ENCODE measurements at places on chromosomes 12 and 14. TPM values are rescaled to one million over a fixed set of nuclear protein-coding genes. Genes with fewer than 3 reads are reported as not detected.

The OTX2 gene
- not detected for total RNA-seq

GRCh38 chr12:120013659-120014380 is 24.8 kb downstream of the BICDL1 start:
- peak; percentile 47 for DNase-seq

- DNase-seq, result peak; percentile 88
Observed at GRCh38 chr12:110698171-110698902, 9.4 kb upstream of the HVCN1 start.

DNA sequence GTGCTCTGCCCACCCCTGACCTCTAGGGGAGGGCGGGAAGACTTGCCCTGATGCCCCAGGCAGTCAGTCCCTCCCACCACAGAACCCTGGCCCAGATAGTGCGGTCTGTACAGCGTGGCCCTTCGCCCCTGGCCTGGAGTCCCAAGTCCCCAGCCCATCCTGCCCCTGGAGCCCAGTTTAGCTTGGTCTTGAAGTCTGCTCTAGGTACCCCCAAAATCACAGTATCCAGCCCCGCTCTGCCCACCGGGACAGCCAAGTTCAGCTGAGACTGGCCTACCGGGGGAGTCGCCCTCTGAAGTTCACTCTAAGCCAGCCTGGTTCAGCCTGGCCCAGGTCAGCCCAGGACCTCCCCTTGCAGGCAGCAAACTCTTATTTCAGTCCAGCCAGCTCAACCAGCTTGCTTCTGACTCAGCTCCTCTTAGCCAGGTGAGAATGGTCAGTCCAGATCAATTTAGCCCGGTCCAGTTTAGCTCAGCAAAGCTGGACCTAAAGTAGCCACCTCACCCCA is 75.9 kb downstream of the TMEM121 start:
- no peak for DNase-seq

DNA sequence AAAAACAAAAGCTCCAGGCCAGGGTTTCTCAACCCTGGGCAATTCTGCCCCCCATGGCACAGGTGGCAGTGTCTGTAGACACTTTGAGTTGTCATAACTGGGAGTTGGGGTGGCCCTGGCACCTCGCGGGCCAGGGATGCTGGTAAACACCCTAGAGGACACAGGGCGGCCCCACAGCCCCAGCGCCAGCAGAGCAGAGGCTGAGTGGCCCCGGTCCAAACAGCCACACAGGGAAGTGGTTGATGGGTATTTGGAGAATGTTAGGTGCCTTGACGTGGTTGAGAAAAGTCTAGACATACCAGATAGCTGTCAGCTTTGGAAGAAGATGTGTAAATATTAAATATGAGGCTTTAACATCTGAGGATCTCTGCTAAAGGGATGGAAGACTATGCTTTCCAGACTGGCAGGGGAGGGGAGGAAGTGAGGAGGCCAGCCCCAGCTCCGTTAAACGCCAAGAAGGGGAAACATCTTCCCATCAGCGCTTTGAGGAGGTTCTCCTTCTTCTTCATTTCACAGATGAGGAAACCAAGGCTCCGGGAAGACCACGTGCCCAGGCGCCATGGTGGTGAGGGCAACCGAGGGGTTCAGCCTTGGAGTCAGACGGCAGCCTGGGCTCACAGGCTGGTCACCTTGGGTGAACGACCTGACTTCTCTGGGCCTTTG is 103.7 kb downstream of the SCARB1 start:
- DNase-seq, result no peak

DNA sequence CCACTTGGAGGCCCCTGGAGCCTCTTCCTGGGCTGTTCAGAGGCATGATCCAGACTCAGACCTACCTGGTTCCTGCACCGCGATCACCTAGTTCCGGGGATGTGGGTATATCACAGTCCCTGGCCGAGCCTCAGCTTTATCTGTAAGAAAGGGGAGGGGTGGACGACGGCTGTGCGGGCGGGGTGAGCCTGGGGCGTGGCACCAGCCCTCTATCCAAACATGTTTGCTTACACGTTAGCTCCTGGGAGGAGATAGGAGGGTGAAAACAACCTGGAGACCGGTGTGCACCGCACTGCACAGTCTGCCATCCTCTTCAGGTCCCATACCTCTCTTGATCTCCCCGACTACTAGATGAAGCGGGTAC is 1.2 kb downstream of the ANKRD9 start:
- peak; percentile 27 for DNase-seq

DNA sequence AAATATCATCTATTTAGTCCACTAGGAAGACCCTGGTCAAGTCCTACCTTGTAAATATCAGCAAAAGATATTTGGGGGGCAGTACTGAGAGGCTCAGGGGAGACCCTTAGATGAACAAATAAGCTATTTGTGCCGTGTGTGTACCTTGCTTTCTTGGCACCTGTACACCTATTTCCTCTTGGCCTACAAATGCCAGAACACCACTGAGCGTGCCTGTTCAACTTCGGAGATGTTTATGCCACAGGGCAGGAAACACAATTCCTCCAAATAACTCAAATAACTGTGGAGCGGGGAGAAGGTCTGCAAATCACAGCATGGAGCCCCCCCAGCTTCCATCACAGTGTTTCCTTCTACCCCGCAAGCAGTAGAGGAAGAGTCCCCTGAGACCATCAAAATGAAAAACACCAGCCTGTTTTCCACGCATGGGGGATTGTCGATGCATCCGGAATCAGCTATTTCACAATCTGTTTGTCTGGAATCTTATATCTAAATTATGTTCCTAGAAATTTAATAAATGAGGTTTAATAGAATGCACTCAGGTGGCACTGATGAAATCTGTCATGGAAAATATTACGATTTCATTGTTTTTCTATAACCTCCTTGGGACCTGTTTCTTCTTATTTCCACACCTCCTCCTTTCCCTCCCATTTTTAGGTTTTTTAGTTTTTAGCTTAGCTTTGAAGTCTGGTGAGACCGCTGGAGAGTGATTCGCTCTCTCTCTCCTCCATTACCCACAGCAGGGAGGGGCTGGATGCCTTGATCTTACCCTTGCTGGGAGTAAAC is 254.0 kb upstream of the SRRM4 start:
- no peak for DNase-seq

GRCh38 chr14:102231476-102232347 is 73.3 kb downstream of the MOK start:
- no peak for DNase-seq

- DNase-seq, result peak; percentile 36
Observed at GRCh38 chr12:82527165-82527780, 159.4 kb upstream of the TMTC2 start.

GRCh38 chr12:80188576-80188975 is 89.2 kb downstream of the OTOGL start:
- DNase-seq, result no peak

DNA sequence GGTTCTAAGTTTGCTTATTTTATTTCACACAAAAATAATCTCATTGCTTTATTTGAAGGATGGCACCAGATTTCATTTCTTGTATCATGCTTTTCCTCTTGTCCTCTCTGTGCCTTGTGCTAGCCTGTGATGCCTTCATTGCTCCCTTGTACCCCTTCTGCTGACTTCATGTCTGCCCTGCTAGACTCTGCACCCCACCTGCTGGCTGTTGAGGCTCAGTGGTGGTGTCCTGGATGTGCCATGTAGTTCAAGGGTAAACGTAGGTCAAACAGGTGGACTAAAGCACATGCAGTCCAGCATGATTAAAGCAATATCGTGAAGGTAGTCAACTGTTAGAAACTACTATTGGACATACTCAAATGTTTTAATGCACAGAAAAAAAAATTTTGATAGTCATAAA is 21.6 kb downstream of the MRPS35 start:
- DNase-seq, result peak; percentile 3

DNA sequence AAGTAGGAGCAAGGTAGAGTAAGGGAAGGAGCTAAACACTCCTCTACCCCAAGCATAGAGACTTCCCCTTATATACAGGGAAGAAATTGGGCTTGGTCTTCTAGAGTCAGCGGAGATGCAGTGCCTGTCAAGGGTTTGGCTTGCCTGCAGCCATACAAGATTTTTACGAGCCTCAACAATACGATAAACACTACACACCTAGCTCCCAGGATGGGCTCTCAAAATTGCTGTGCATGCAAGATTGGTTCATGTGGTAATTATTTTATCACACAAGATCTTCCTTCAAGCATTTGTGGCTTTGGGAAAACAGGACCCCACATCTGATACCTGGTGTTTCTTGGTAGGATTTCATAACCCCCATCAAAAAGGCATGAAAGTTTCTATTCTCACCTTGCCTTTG is at the start of gene KRT1:
Gene KRT1 (minus strand): TSS at position 45 of the 400 bp plus-strand sequence. CDS start 59 bp downstream, outside the sequence.
- no peak for DNase-seq

The ZDHHC22 gene
- total RNA-seq, result not detected

GRCh38 chr14:105425823-105426247 is 6.2 kb downstream of the MTA1 start:
- no peak for DNase-seq

The MED13L gene
- total RNA-seq, result 33.3 TPM

GRCh38 chr14:96129128-96129736 is 75.4 kb upstream of the BDKRB2 start:
- no peak for DNase-seq

The ACSM4 gene
- total RNA-seq, result not detected

GRCh38 chr12:91846466-91847055 is 299.1 kb downstream of the BTG1 start:
- no peak for DNase-seq

DNA sequence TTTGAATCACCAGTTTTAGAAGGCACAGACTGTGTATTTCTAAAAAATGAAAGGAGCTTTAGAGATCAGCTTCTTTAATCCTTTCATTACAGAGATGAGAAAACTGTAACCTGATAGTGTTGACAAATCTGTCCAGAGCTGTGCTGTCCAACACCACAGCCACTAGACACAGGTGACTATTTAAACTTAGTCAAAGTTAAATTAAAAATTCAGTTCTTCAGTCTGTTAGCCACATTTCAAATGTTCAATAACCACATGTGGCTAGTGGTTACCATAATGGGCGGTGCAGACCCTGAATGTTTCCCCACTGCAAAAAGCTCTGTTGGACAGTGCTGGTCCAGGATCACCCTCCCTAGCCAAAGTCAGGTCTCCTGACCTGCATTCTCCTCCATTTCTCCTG is 21.6 kb downstream of the DAD1 start:
- DNase-seq, result no peak

The KERA gene
- total RNA-seq, result not detected

The GPRC5A gene
- 53.5 TPM for total RNA-seq

The SOAT2 gene
- 0.17 TPM for total RNA-seq

- DNase-seq, result no peak
Observed at GRCh38 chr14:51950007-51950406, 39.3 kb upstream of the RTRAF start.

The KRT78 gene
- total RNA-seq, result not detected

The CLECL1 gene
- not detected for total RNA-seq

GRCh38 chr12:49550693-49551252 is 11.9 kb downstream of the KCNH3 start:
- no peak for DNase-seq

GRCh38 chr12:13471471-13471870 is 274.9 kb downstream of the EMP1 start:
- no peak for DNase-seq

DNA sequence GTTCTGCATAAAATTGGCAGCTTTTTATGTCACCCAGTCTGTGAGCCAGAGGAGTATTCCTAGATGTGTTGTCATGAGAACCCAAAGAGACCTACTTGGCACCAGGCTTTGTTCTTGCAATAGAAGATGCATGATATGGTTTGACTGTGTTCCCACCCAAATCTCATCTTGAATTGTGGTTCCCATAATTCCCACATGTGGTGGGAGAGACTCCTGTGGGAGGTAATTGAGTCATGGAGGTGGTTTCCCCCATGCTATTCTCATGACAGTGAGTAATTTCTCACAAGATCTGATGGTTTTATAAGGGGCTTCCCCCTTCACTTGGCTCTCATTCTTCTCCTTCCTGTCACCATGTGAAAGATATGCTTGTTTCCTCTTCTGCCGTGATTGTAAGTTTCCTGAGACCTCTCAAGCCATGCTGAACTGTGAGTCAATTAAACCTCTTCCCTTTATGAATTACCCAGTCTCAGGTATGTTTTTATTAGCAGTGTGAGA is 572.0 kb upstream of the ATP2B1 start:
- DNase-seq, result peak; percentile 13

The CLMN gene
- total RNA-seq, result 1.8 TPM

The SLC6A15 gene
- total RNA-seq, result not detected

- no peak for DNase-seq
Observed at GRCh38 chr12:93261505-93262094, 116.1 kb upstream of the NUDT4 start.

- DNase-seq, result no peak
Observed at GRCh38 chr14:23877111-23877510, 76.5 kb upstream of the DHRS4 start.

GRCh38 chr14:100652744-100653143 is 65.5 kb upstream of the BEGAIN start:
- no peak for DNase-seq

- no peak for DNase-seq
Observed at GRCh38 chr12:22803725-22804124, 178.8 kb downstream of the ETNK1 start.

DNA sequence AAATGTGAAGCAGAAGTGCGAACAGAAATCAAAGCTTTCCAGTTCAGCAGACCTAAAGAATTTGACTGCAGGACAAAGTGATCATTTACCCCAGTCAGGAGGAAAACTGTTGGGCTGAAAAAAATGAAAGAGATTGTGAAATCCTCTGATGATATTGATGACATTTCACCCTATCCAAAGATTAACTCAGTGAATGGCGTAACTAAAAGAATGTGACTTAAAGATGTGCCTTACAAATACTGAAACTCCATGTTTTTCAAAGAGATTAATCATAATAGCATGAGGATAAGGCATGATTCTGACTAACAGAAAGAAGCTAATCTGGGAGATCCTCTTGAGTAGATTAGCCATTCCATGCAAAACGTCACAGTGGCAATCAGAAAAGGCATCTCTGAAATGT is 225.6 kb downstream of the DUSP6 start:
- DNase-seq, result no peak

The CEP170B gene
- 11.2 TPM for total RNA-seq

- no peak for DNase-seq
Observed at GRCh38 chr12:45974171-45974719, 16.1 kb downstream of the SCAF11 start.

- no peak for DNase-seq
Observed at GRCh38 chr12:44570036-44570583, 306.0 kb downstream of the NELL2 start.

- DNase-seq, result no peak
Observed at GRCh38 chr14:86627080-86627479, 1097.1 kb downstream of the FLRT2 start.

- DNase-seq, result no peak
Observed at GRCh38 chr14:81312289-81312876, 87.7 kb downstream of the STON2 start.

DNA sequence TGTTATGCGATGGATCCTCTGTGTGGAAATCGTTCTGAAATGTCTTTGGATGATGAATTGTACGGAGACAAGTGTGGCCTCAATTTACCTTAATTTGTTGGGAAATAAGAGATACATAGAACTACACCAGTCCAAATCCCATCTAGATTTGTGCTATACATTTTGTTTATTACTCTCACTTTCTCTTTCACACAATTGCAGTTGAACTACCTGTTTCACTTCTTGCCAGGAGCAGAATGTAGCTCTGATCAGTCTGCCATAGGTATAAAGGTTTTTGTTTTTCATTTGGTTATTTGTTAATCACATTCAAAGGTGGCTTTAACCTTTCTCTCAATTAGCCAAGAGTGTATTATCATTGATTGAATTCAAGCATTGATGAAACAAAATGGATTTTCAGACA is 268.2 kb downstream of the SNAPC1 start:
- no peak for DNase-seq
